Renal cortical epithelial cell (primary cell): ENCODE measurements at places on chromosomes 3 and 15. TPM values are rescaled to one million over a fixed set of nuclear protein-coding genes. Genes with fewer than 3 reads are reported as not detected.

- DNase-seq: no peak
These were observed 50.9 kb downstream of the HCN4 start for GRCh38 chr15:73317651-73318462.

DNA sequence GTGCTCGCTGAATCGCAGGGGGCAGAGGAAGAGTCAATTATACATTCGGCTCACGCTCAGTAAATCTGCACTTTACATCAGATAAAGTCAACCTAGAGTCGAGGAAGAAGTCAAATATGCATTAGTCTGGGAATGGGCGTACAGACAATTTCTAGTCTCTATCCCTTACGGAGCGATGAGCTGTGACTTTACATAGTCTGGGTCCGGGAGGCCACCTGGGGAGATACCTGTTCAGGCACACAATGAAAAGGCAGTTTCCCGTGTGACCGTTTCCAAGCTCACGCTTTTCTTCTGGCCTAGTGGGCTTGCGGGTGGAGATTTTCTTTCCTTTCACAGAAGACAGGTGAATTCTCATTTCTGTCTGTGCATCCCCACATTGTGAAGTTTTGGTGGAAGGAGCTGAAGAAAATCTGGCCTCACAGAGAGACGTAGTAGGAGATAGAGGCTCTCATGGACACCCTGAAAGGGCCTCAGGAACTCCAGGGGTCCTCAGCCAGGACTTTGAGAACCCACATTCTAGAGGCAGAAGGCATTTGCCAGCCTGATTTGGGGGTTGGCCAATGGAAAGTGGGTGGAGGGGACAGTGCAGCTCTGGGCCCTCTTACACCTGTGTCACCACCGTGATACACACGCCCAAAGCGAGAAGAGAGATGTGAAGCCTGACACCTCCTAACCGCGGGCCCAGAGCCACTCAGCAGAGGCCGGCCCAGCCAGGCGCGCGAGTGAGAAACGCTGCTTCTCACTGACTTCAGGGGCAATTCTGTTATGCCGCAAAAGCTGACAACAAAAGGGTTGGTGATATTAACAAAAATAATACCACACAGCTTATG, 10.7 kb upstream of the OCA2 start:
- no peak for DNase-seq

DNA sequence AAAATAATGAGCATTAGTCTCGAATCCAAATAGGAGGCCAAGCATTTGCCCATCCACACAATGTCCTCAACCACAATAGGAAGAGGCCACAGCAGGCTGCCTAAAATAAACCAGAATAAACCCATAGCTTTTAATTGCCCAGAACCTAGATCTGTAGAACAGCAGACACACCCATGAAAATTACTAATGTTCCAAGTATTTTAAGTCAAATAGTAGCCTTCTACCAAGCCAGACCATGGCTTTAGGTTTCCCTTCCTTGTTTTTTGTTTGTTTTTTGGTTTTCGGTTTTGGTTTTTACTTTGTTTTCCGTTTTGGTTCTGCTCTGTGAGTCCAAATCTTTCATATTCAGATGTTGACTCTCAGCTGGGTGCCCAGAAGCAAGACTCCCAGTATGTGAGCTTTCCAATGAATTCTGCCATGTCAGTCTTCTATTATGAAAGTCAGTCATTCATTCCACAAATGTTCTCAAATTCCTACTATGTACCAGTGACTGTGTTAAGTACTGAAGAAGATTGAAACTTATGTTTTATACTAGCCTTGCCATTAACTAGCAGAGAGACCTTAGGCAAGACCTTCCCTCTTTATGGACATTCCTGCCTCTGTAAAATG, 57.8 kb upstream of the BOC start:
- DNase-seq: peak; percentile 15

DNA sequence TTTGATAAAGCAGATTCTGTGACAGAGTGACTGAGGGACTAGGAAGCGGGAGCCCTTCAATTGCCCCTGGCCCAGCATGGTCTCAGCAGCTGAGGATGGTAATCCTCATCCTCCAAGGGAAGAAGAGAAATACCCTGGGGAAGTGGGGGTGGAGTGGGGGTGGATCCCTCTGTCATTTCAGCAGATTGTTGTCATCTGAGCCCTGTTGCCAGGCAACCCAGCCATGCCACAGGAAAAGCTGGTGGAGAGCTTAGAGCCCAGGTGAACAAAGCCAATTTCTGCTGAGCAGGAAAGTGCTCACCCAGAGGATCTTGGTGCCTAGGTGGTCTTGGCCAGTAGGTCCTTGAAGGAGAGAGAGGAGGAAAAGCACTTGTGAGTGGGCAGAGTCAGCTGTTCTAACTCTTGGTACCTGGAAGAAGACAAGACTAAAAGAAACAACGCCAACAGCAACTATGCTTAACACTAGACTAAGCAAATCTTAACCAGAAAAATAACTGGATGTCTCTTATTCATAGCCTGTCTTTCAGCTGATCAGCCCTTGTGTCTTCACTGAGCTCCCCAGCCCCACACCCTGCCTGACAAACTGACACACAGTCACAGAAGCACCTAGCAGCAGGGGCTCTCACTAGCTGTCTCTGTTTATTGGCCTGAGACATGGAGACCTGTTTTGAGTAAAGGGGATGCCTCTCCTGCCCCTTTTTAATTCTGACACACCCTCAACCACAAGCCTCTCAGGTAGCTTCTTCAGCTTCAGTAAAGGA, 40.1 kb upstream of the DCLK3 start:
- no peak for DNase-seq

The CCDC39 gene
- under 0.01 and 0.10 TPM in 2 replicates for total RNA-seq

The ZBED2 gene
- 13.5 and 15.2 TPM in 2 replicates for total RNA-seq

The GOLGA8A gene
- 8.0 and 25.8 TPM in 2 replicates for total RNA-seq

The AGBL1 gene
- not detected in 2 replicates for total RNA-seq

The MKRN2OS gene
- total RNA-seq: 1.8 and 2.8 TPM in 2 replicates
